Activated T-cell treated with anti-CD3 and anti-CD28 coated beads, Interleukin-2, amount 50 U/mL, for 4 hours (primary cell): ENCODE measurements at places on chromosomes 6 and 20. TPM values are rescaled to one million over a fixed set of nuclear protein-coding genes. Genes with fewer than 3 reads are reported as not detected.

GRCh38 chr6:106383573-106383972, 23.1 kb downstream of the CRYBG1 start:
- no peak for DNase-seq

DNA sequence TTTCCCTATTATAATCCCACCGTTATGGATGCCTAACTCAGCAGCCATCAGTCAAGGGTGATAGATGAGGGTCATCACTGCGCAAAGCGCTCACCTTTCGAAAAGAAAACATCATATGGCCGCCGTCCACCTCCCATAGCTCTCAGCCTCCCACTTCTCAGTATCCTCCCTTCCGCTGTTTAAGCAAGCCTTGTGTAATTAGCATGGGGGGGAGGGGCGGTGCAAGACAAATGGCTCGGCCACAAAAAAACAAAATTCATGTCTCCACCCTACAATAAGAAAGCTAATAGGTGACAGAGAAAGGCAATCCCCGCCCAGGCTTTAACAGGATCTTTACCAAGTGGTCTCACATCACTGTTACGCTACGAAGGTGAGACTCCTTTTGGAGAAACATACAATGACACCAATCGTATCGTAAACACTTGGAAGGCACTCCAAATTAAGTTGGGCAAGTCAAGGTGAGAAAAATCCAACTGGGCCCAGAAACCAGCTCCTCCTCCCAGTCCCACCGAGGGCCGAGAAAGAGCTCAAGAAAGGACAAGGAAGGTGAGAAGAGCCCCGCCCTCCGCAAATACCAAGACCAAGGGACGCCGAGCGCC, 645 bp downstream of the DDX39B start:
- peak; percentile 51 for DNase-seq

GRCh38 chr6:80331522-80331921, 225.1 kb downstream of the BCKDHB start:
- no peak for DNase-seq

- DNase-seq = no peak
Observed at GRCh38 chr6:105310947-105311346, 91.9 kb downstream of the PREP start.

GRCh38 chr20:2379511-2380229, 1.0 kb upstream of the TGM6 start:
- no peak for DNase-seq

- DNase-seq = peak; percentile 83
Observed at GRCh38 chr6:159044899-159045727, at the start of gene TAGAP. Gene TAGAP, minus strand, starts transcription at chr6:159044991. Its CDS starts 845 bp downstream, at chr6:159044146.

- DNase-seq = no peak
Observed at GRCh38 chr6:164753517-164753916, 555.9 kb downstream of the C6orf118 start.

GRCh38 chr20:32332614-32333013, 25.5 kb upstream of the ASXL1 start:
- DNase-seq = no peak

Gene SIGLEC1
- total RNA-seq = 0.05 TPM

Gene HSPA12B
- total RNA-seq = 0.08 TPM

Gene PABPC1L
- total RNA-seq = 50.2 TPM

Gene FAM50B
- 9.3 TPM for total RNA-seq

Gene SLC32A1
- not detected for total RNA-seq

Gene BPIFA1
- total RNA-seq = not detected

Gene MLN
- not detected for total RNA-seq

Gene BLTP3A
- 17.0 TPM for total RNA-seq

Gene CNKSR3
- 0.08 TPM for total RNA-seq
